ENCODE measurements at places on chromosomes 11 and 22. TPM values are rescaled to one million over a fixed set of nuclear protein-coding genes. Genes with fewer than 3 reads are reported as not detected.

Gene SMC1B
- 0.15 TPM for total RNA-seq

Gene FAT3
- total RNA-seq, result 3.0 TPM

Gene EMID1
- total RNA-seq, result 10.5 TPM

Gene MFRP
- not detected for total RNA-seq

Gene ZNF280B
- total RNA-seq, result 0.93 TPM

Gene ZNF215
- 3.7 TPM for total RNA-seq

Gene CCND1
- total RNA-seq, result 581 TPM

Gene KRTAP5-2
- not detected for total RNA-seq

Gene USP47
- 41.3 TPM for total RNA-seq

Gene GLYAT
- total RNA-seq, result not detected

Gene UPB1
- 0.50 TPM for total RNA-seq

Gene ALKBH3
- total RNA-seq, result 36.6 TPM

Gene OR10A2
- total RNA-seq, result not detected

Gene APOC3
- total RNA-seq, result not detected

Gene CCDC87
- 0.44 TPM for total RNA-seq

Gene MRGPRX3
- 0.15 TPM for total RNA-seq

Gene PPP2R5B
- total RNA-seq, result 24.4 TPM

Gene SERHL2
- 2.1 TPM for total RNA-seq

Gene FGF3
- not detected for total RNA-seq

Gene SNX32
- total RNA-seq, result 0.24 TPM

Gene INPP5J
- 3.8 TPM for total RNA-seq

Gene APOBEC3B
- total RNA-seq, result 1.9 TPM

Gene SHANK3
- 25.1 TPM for total RNA-seq

Gene BCL2L13
- 38.9 TPM for total RNA-seq

Gene UBQLN3
- total RNA-seq, result 0.37 TPM

Gene SMIM38
- total RNA-seq, result 0.24 TPM

Gene RAPSN
- total RNA-seq, result 1.0 TPM

Gene EI24
- 92.9 TPM for total RNA-seq

Gene CRACR2B
- 22.6 TPM for total RNA-seq

Gene OR5P2
- 0.52 TPM for total RNA-seq

Gene ZNRD2
- 21.7 TPM for total RNA-seq

Gene OR10D3
- not detected for total RNA-seq

Gene PLAAT2
- 5.0 TPM for total RNA-seq

Gene CCDC86
- 10.2 TPM for total RNA-seq
